ENCODE measurements at places on chromosomes 11 and 22.
A peak's percentile ranks its signal among the peaks of the same experiment; 100 is the strongest.

DNA sequence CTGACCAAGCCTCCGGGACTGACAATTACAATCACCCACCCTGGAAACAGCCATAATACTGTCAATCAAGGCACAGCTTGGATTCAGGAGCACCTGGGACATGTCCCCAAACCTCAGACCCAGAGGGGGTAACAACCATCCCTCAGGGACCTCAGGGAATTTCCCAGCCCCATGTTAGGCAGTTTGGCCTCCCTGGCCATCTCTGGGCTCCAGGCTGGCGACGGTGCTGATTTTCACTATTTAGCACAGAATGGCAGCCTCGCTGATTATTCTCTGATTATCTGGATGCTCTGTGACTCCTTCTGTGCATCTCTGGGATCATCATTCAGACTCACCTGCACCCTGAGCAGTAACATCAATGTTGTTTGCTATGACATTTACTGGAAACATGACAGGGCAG, 45.8 kb upstream of the VPREB1 start:
- no peak for DNase-seq

GRCh38 chr11:120540744-120541465, 29.4 kb downstream of the GRIK4 start:
- no peak for DNase-seq

DNA sequence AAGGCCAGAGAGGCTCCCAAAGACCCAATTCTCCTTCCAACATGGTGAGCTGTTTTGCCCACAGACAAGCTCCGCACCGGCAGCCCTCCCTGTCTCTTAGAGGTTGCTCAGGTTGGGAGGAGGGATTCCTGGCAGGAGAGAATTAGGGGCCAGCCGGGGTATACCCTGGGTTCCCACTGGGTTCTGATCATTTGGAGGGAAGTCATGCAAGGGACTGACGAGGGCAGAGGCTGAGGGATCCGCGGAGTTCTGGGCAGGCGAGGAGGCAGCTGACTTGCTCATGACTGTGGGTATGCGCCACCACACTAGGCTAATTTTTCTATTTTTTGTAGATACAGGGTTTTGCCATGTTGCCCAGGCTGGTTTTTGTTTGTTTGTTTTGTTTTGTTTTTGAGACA, 4.6 kb downstream of the ST3GAL4 start:
- DNase-seq: no peak

GRCh38 chr11:69205743-69206612, 50.2 kb downstream of the SMIM38 start:
- DNase-seq: no peak

DNA sequence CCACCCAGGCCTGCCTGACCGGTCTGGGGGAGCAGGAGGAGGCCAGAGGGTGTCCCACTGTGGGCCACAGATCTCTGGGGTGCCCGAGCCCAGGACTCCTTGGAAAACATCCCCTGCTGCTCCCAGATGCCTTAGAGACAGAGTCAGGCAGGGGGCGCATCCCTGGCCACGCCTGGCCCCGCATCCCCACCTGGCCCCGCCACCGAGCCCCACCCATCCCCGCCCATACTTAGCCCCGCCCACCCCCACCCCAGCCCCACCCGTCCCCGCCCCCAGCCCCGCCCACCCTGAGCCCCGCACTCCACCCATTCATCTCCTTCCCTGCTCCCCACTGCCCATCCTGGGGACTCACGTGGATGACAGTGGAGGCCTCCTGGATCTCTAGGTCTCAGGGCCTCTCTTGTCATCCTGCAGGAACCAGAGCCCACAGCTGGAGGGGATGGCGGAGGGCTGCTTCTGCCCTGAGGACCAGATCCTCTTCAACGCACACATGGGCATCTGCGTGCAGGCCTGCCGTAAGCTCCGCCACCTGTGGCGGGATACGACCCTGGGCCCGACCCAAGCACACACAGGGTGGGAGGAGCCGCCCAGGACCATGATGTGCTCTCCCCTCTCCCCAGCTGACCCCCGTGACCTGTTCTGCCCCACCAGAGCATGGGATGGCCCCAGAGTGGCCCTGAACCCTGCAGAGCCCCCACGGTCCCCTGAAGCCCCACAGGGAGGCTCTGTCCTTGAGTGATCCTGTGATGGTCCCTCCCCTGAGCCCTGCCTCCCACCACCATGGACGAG, 33.6 kb downstream of the MUC5B start:
- DNase-seq: no peak

- no peak for DNase-seq
These were observed 58.1 kb downstream of the LINC01488 start for GRCh38 chr11:69539416-69540117.

GRCh38 chr11:36411202-36411640, 98.9 kb downstream of the TRAF6 start:
- no peak for DNase-seq

DNA sequence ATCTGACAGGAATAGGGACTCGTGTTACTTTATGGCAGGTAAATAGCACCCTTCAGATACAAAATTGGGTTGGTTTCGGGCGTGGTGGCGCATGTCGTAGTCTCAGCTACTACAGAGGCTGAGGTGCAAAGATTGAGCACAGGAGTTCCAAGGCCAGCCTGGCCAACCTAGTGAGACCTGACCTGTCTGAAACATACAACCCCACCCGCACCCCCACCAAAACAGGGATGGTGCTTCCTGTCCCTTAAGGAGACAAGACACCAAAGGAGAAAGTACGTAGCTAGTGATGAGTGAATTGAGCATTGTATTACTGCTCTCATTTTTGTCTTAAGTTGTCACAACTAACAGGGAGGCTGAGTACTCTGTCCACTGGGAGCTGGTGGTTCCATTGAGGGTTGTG, 14.1 kb downstream of the RBM4 start:
- no peak for DNase-seq

GRCh38 chr11:127395034-127395433, 394.5 kb upstream of the KIRREL3 start:
- no peak for DNase-seq

DNA sequence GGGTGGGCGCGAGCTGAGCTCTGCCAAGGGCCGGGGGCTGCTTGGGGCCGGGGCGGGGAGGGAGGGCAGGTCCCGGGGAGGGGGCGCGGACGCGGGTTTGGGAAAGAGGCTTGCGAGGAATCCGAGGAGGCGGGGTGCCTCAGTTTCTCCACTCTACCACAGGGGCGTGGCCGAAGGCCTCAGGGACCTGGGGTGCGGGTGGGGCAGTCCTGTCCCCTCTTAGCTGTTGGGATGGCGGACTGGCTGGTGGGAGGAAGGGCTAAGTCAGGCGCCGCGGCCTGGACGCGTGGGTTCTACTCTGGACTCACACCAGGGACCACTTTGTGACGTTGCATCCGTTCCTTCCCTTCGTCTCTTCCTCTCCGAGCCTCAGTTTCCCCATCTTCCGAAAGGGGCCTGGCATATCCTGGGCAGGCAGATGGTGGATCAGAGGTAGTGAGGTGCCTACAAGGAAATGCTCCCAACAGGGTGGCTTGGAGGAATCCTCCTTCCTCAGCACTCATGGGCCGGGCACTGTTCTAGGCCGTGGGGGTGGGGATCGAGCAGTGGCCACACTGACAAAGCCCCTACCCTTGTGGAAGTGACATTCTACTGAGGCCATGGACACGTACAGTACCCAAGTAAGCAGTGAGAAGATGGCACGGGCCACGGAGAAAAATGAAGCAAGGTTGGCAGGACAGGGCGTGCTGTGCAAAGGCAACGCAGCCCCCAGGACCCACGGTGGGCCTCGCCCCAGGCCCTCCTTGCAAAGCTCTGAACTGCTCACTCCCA, 13.2 kb downstream of the IGLL1 start:
- DNase-seq: no peak

DNA sequence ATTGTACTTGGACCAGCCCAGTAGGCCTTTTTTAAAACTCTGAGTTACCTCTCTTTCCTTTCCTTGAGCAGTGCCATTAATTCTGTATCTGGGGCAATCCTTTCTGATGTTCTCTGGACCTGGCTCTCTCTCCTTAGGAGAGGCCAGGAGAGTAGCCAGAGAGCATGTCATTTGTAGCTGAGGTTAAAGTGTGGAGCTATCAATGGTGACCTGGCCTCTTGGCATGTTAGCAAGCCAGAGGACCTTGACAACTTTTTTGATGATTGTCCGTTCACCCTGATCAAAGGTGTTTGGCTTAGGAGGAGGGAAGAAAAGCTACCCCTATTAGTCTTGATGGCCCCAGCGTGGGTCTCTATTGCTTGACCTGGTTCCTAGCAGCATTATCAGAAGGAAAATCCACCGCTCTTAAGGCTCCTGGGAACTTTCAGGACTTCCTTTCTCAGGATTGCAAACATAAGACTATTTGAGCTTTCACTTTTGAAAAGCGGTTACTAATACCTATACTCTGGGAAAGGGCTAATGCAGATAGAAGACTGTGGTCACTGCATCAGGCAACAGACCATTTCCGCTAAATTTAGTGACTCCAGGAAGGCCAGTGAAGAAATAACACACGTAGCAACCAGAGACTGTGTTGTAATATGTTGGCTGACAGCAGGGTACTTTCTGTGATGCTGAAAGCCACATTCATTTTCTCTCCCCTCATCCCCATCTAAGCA, 18.2 kb downstream of the LIMK2 start:
- DNase-seq: no peak

DNA sequence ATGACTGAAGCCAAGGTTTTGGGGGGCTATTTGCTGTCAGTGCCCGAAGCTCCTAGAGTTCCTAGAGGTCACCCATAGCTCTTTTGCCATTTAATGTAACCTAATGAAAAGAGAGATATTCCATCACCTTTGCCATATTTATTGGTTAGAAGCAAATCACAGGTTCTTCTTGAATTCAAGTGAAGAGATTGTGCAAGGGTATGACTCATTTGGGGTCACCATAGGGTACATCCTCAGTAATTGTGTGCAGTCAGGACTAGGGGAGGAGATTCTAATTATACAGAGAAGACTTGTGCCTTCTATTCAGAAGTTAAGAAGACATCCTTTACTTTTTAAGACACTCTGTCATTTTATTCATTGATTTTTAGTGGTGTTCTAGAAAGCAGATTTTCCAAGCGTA, 6.9 kb upstream of the PRAME start:
- no peak for DNase-seq

GRCh38 chr22:31343235-31344191, 2.6 kb downstream of the PATZ1 start:
- peak; percentile 53 for DNase-seq
